ENCODE measurements at places on chromosomes 12 and 14.

- no peak for DNase-seq
These were observed 5.0 kb upstream of the SLC38A4 start for GRCh38 chr12:46830731-46831334.

DNA sequence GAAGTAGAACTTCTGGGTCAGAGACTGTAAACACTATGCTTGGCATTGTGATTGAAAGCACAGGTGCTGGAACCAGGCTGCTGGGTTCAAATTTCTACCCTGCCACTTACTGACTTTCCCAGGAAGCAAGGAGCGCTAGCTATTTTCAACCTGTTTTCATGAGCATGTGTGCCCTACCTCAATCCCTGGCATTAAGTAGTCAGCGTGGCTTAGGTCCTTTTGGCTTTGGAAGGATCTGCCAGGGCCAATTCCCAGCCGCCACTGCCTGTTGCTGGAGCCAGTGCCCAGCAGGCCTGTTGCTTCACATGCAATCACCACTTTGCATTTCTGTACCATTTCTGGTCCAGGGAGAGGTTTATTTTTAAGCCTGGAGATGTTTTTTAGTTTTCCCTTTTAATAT, 196.3 kb downstream of the TRHDE start:
- DNase-seq = no peak

DNA sequence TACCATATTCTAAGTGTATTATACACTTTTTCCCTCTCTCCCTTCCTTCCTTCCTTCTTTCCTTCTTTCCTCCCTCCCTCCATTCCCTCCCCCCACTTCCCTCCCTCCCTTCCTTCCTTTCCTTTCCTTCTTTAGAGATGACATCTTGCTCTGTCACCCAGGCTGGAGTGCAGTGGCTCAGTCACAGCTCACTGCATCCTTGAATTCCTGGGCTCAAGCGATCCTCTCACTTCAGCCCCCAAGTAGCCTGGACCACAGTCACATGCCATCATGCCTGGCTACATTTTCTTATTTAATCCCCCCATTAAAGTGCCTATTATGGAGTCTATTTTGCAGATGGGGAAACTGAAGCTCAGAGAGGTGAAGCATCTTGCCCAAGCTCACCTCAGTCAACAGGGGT, 55.0 kb downstream of the SVOP start:
- DNase-seq = no peak

DNA sequence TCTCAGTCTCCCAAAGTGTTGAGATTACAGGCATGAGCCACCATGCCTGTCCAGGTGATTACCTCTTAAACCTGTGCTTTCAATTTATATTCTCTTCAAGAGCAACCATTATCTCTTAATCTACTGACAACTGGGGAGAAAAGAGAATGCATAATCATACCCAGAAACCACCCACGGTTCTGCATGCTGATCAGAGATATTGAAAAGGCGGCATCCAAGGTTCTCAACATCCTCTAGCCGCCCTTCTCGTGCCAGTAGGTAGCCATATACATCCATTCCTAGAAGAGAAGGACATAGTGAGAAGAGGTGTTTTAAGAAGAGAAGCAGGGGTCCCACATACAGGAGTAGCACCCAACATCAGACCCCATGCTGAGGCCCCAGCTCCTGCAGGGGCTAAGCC, 20.8 kb downstream of the ANAPC7 start:
- no peak for DNase-seq

DNA sequence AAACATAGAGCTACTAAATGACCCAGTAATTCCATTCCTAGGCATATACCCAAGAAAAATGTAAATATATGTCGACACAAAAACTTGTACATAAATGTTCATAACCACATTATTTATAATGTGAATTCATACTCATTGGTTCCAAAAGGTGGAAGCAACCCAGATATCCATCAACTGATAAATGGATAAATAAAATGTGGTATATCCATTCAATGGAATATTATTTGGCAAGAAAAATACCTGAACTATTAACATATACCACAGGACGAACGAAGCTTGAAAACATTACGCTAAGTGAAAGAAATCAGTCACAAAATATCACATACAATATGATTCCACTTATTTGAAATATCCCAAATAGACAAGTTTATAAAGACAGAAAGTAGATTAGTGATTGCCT, 99.0 kb upstream of the SOX5 start:
- no peak for DNase-seq

GRCh38 chr12:80761838-80762237, 45.1 kb downstream of the MYF5 start:
- DNase-seq = no peak

GRCh38 chr12:18690653-18691052, 47.2 kb downstream of the PLCZ1 start:
- DNase-seq = no peak

GRCh38 chr14:61555056-61555838, 140.1 kb upstream of the HIF1A start:
- no peak for DNase-seq

Measured in activated gamma-delta T cell (primary cell).